ENCODE measurements at places on chromosomes 11 and 22.

GRCh38 chr22:36329254-36330078, 58.3 kb downstream of the MYH9 start:
- peak; percentile 62 for ATAC-seq

DNA sequence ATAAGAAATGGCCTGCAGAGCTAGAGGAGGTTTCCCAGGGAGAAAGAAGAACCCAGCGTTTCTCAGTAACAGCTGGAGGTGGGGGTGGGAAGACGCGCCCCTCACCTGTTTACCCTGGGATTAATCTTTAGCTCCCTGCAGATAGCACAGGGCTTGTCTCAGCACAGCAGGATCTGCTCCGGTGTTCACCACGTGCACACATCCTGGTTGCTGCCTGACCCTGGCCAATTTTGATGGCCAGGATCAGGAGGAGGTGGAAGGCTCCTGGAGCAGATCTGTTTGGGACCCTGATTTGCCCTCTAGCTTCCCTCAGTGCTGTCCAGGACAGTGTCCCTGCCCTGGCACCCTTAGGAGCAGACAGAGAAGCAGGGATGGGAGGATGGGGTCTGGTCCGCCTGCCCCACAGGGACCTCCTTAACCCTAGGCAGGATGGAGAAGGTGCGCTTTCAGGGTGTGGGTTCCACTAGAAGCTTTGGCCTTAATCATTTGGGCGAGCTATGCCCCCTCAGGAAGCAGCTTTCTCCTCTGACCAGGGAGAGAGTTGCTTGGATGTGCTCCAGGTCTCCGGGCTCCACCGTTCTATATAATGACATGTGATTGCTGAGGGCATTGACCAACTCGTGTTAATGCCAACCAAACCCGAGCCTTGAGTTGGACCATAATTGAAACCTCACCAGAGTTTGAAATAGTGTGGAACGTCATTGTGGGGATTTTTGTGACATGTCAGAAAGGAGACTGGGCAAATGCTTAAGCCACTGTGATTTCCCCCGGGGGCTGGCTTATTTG, 19.3 kb downstream of the UPB1 start:
- ATAC-seq = peak; percentile 28

DNA sequence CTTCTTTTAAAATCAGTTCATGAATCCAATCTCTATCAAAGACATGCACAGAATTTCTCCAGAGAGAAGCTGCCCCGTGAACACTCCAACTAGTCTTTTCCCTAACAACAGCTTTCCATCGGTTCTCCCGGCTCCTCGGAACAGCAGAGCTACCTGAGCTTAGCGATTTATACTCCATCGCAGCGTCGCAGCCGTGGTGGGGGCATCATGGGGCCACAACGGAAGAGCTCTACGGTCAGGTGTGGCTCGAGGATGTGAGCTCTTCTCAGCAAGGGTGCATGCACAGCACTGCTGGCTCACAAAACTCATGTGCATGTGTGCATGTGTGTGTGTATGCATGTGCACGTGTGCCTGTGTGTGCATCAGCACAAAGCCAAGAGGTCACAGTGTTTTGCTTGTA, 11.7 kb upstream of the MOB2 start:
- ATAC-seq = no peak

GRCh38 chr11:44548032-44548695, 17.3 kb upstream of the CD82 start:
- no peak for ATAC-seq

- ATAC-seq = no peak
These were observed 16.9 kb upstream of the CD81 start for GRCh38 chr11:2360081-2360642.

- no peak for ATAC-seq
These were observed 44.7 kb upstream of the CXCR5 start for GRCh38 chr11:118838905-118839553.

GRCh38 chr11:2196970-2197770, 25.6 kb upstream of the TH start:
- ATAC-seq = peak; percentile 82

DNA sequence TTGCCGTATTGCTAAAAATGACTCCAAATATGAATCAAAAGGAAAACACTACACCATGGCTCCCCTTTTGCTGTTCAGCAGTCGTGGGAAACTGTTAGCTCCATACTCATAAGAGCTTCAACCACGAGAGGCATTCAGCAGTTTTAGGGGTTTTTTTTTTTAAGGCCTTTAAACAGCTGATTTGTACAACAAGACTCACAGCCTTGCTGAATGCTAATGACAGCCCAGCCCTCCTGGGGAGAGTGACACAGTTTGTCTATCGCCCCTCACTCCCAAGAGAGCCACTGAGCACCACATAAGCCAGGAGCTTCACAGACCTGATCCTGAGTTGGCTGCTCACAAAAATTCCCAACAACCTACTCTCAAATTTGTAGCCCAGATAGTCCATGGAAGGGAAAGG, 32.4 kb downstream of the GALNT18 start:
- ATAC-seq = no peak

DNA sequence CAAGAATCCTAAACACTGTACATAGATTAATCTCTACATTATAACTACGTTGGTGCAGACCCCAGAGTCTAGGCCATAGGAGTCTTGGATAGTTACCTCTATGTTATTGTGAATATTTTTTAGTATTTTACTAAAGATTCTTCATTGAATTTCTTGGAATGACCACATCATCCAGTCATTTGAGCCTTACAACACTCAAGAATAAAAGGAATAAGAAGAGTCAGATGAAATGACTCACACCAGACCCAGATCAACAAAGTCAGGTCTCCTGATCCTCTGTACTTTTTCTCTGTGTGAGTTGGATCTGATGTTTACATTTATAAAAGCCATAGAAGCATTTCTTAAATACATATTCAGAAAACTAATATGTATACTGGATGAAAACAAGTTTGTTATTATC, 179.2 kb upstream of the ARHGAP20 start:
- no peak for ATAC-seq

- no peak for ATAC-seq
These were observed 4.0 kb downstream of the MICAL2 start for GRCh38 chr11:12114193-12115033.

DNA sequence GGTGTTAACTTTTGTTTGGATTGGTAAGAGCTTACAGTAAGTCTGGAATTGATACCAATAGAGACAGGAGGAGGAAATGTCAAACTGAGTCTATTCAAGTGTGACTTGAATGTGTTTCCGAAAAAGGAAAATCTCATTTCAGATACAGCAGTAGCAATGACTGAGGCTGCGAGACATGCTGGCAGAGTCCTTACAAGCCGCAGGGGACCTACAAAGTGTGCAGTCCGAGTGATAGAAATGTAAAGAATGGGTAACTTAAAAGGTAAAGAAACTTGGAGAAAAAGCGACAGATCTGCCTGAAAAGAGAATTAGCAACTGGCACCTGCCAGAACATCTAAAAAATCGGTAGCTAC, 444 bp downstream of the CWF19L2 start:
- peak; percentile 11 for ATAC-seq

DNA sequence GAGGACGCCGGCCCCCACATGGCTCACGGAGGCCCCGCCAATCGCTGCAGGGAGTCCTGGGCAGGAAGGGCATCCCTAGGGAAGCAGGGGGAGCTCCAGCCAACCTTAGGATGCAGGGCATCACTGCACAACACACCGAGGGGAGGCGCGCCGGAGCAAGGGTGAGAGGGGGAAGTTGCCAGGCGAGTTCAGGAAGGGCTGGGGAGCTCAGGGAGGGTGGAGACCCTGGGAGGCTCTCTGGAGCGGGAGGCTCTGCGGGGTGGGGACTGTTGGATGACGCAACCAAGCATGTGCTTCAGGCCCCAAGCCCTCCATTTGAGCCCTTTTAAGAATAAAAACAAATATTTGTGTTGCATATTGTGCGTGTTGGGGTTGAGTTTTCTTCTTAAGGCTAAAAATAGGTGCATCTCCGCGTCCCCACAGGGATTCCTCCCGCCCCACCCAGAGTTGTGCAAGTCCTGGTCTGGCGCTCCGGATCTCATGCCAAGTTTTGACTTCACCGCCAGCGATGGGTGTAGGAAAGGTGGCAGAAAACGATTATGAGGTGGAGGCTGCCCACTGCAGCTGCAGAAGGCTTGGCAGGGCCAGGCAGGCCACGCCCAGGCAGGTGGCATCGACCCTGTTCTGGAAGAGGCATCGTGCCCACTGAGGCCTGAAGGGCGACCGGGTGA, 65.2 kb downstream of the WNT7B start:
- no peak for ATAC-seq

DNA sequence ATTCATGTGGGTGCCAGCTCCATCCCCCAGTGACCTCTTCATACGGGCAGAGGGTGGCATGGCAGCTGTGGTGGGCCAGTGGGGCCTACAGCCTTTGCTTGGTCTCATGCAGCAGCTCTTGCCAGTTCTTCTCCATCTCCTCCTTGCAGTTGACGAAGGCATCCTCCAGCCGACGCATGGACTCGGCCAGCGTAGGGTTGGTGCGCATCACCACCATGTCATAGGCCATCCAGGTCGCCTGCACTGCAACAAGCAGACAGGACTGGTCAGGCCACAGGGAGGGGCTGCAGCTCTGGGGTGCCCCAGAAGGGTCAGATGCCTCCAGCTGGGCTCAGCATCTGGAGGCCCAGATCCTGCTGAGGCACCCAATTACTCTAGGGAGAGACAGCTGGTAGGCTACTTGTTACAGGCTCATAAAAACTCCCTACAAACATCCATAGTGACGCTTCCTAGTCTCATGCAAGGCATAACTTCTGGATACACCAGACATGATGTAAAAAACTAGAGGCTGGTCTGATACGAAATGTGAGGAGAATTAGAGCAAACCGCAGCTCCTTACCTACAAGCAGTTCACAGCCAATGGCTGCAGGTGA, 5.6 kb downstream of the KLHDC7B start:
- no peak for ATAC-seq

- no peak for ATAC-seq
These were observed 462.1 kb downstream of the OPCML start for GRCh38 chr11:133070021-133070713.

DNA sequence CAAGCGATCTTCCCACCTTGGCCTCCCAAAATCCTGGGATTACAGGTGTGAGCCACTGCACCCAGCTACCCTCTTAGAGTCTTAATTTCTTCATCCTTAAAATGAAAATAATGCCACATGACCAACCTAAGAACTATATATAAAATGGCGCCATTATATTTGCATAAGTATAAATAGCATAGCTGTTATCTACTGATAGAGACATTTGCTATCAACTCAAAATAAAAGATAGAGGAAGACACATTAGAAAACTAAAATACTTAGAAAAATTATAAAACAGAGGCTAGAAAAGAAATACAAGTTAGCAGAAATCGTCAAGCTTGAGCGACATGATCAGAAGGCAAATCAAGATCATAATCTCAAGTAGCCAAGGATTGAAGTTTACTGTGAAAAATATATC, 6.2 kb downstream of the FAM168A start:
- no peak for ATAC-seq

- ATAC-seq = peak; percentile 73
These were observed 22.1 kb upstream of the RRAS2 start for GRCh38 chr11:14380947-14381561.

- no peak for ATAC-seq
These were observed 71.7 kb downstream of the RAB38 start for GRCh38 chr11:88103337-88104206.

GRCh38 chr11:62796281-62796680, 4.5 kb upstream of the TMEM223 start:
- ATAC-seq = no peak

- no peak for ATAC-seq
These were observed 3.3 kb downstream of the KCTD14 start for GRCh38 chr11:78019808-78020207.

GRCh38 chr22:46545086-46545792, 7.8 kb upstream of the CELSR1 start:
- no peak for ATAC-seq

DNA sequence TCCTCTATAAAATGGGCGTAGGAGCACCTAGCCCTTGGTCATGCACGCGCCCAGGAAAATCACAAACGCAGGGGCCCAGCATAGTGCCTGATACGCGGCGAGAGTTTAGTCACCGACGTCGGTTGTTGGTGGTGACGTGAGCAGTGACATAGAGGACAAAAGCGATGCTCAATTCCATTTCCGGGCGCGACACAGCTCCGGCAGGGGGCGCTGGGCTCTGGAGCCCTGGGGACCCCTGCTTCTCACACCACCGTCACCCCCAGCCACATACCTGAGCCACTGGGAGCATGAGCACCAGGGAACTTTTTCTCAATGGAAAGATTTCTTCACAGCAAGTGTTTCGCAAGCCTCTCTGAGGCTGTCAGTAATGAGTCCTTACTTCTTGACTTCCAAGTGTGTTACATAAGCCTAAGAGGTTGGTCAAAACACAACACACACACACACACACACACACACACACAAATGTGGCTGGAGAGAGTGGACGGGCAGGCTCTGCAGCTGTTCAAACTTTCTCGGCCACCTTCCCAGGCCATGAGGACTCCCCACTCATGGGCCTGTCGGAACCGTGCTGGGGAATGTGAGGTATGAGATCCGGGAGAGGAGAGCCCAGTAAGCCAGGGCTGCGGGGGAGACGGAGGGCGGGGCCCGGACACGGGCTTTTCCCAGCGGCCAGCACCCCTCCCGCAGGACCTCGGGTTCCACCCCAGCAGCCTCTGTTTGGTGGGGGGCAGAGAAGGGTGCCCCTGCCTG, 36.9 kb upstream of the LINC01488 start:
- ATAC-seq = no peak

GRCh38 chr11:73356979-73357860, 19.0 kb upstream of the RELT start:
- ATAC-seq = no peak

GRCh38 chr11:35964841-35965240, 21.0 kb downstream of the LDLRAD3 start:
- ATAC-seq = no peak

GRCh38 chr11:82890002-82890341, 10.3 kb downstream of the PRCP start:
- no peak for ATAC-seq

DNA sequence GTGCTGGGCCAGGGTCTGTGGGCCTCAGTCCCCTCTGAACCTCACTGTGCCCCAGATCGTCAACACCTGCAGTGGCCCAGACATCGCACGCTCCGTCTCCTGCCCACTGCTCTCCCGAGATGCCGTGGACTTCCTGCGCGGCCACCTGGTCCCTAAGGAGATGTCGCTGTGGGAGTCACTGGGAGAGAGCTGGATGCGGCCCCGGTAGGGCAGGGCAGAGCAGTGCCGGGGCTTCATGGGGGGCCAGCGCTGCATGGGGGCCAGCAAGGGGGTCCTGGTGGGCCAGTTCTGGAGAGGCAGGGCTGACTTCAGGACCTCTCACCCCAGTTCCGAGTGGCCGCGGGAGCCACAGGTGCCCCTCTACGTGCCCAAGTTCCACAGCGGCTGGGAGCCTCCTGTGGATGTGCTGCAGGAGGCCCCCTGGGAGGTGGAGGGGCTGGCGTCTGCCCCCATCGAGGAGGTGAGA, 16.3 kb downstream of the EPS8L2 start:
- ATAC-seq = no peak

DNA sequence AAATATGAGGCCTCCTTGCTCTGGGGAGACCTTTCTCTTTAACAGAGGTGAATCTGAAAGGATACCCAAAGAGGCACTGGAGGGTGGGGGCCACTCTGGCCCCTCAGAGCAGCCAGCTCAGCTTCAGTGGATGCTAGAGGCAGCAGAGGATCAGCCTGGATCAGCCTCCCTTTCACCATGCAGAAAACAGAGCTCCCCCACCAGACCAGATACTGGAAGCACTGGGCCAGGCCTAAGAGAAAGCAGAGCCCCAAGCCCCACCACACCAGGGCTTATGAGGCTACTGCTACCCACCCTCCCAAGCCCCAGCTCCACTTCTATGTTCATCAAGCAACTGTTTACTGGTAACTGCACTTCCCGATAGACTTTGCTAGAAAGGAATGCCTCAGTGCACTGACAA, 4.0 kb upstream of the SLC43A3 start:
- ATAC-seq = no peak

Measured in activated CD4-positive, CD25-positive, alpha-beta regulatory T cell treated with anti-CD3 and anti-CD28 coated beads, Interleukin-2, amount 50 U/mL, for 24 hours (primary cell).